ENCODE measurements at places on chromosomes 2 and 18.
A peak's percentile ranks its signal among the peaks of the same experiment; 100 is the strongest.

DNA sequence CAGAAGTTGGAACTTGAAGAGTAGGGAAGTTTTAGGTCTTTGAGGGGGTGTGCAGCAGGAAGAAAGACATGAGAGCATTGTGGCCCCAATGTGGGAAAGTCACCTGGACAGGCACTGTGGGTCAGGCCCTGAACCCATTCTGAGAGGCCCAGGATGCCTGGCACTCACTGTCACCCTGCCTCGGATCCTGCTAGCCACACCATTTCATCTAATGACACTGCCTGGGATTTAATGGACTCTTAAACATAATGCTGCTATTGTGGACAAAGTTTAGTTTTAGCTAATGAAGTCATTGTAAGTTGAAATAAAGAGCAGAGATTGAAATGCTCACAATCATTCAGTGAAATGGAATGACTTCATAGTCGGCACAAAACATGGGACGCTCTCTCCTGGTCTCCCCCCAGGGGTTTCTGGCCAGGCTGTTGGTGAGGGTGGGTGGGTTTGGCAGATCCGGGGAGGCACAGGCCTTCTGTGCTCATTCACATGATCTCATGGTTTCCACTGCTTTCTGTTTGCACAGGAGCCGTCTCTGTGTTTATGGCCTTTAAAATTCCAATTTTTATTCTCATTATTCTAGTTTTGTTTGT, 141.8 kb upstream of the KLHL29 start:
- DNase-seq: no peak

- no peak for DNase-seq
Observed at GRCh38 chr2:155412598-155412997, 714.1 kb downstream of the KCNJ3 start.

- peak; percentile 47 for DNase-seq
Observed at GRCh38 chr2:10412380-10412779, 35.7 kb downstream of the ODC1 start.

GRCh38 chr2:159856760-159857159, 58.8 kb upstream of the CD302 start:
- no peak for DNase-seq

DNA sequence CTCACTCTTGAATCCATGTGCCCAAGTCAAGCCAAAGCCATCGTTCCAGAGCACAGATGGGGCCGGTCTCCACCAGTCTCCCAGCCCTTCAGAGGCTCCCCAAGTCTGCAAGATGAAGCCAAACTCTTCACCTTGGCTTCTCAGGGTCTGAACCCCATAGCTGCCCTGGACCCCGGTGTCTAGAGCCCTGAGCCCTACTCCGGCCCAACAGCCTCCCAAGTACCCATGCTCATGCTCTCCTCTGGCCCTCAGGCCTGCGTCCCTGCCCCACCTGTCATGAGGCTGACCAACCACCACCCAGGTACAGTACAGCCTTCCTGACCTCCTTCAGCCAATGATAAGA, 46.0 kb downstream of the ZNF516 start:
- DNase-seq: no peak

DNA sequence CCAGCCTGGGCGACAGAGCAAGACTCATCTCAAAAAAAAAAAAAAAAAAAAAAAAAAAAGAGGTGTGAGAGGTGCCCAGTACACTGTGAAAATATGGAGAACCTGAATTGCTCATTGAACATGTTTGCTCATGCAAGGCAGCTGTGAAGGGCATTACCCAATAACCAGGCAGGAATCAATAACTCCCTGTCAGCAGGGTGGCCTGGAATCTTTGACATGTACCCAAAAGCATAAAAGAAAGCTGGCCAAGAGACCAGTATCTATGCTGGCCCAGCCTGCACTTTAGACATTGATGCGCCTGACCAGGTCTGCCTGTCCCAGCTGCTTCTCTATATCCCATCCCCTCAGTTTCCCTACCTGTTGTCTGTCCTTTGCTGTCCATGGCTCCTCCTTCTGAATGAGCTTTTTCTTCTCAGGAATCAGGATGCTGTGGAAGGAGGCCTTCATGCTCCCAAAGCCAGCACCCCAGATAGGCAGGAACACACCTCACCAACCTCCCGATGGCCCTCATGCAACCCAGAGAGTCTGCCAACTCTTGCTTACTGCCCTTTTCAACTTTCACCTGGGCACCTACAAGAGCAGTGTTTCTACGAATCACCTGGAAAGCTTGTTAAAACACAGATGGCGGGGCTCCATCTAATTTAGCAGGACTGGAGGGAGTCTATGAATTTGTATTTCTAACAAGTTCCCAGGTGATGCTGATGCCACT, 83.4 kb upstream of the PPP1CB start:
- DNase-seq: no peak

DNA sequence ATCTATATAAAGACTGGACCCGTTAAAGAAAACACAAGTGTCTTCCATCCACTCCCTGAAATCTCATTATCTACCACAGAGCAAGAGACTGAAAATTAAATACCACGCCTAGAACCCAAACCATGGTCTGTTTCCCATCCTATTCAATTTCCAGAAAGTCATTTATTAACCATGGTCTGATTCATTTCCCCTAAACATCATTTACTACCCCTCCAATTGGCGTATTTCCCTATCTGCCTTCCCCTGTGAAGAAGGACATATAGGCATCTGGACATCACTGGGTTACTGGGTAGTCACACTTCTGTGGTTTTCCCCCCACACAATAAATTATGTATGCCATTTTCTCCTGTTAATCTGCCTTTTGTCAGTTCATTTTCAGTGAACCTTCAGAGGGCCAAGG, 30.8 kb downstream of the CCDC93 start:
- DNase-seq: no peak

GRCh38 chr2:75375646-75376582, 176.6 kb upstream of the TACR1 start:
- no peak for DNase-seq

- DNase-seq: no peak
Observed at GRCh38 chr2:144944546-144945220, 424.8 kb upstream of the ZEB2 start.

- DNase-seq: no peak
Observed at GRCh38 chr2:27007416-27008374, 25.1 kb upstream of the TMEM214 start.

DNA sequence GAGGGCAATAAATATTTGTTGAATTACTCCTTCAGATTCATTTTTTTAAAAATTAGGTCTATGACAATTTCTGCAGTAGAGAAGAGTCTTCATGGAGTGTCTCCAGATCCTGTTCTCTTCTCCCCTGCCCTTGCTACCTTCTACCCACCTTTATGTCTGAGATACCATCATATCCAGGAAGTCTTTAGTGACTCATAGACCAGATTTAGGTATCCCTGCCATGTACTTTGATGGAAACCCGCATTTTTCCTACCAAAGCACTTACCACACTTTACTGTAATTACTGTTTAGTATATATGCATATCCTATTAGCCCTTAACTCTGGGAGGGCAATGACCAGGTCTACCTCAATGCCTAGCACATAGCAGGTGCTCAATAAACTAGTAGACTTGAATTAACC, 11.6 kb downstream of the ZNF397 start:
- DNase-seq: no peak

GRCh38 chr2:210443527-210443926, 33.0 kb downstream of the LANCL1 start:
- DNase-seq: no peak

- DNase-seq: peak; percentile 30
Observed at GRCh38 chr18:51235009-51235789, 37.7 kb upstream of the MEX3C start.

DNA sequence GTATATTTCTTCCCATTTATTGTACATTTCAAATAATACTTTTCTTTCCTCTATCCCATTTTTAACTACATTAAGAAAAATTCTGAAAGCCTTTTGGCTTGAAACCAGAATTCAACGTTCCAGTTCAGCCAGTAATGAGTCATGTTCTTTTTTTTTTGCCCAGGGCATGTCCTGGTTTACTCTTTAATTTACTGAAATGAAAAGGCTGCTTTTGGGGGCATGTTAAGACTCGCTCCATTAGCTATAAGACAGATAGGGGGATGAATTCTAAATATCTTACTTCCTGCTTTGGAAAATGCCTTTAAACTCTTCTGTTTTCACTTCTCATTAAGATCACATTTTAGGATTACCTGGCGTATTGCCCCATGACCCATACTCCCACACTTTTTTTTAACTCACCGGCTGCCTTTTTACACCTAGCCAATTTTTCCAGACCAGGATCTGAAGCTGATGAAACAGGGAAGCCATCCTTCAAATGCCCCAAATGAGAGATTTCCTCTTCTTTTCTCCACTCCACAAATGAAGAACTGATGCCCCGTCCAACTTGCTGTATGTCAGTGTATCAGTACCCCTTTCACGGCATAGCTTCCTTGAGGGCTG, 585 bp downstream of the ABCA12 start:
- DNase-seq: no peak

GRCh38 chr2:164745012-164745797, 96.4 kb downstream of the COBLL1 start:
- DNase-seq: no peak

- DNase-seq: no peak
Observed at GRCh38 chr2:39521876-39522517, 84.9 kb upstream of the MAP4K3 start.

DNA sequence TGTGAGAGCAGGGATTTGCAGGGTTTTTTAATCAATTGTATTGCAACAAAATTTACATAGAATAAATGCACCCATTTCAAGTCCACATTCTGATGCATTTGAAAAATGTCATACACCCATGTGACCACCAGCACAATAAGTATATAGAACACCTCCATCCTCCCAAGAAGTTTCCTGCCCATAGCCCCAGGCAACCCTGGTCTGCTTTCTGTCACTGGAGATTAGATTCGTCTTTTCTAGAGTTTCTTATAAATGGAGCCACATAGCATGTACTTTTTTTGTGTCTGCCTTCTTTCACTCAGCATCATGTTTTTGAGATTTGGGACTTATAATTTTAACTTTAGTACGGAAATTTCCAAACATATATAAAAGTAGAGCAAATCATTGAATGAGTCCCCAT, 127.2 kb upstream of the EPAS1 start:
- DNase-seq: no peak

DNA sequence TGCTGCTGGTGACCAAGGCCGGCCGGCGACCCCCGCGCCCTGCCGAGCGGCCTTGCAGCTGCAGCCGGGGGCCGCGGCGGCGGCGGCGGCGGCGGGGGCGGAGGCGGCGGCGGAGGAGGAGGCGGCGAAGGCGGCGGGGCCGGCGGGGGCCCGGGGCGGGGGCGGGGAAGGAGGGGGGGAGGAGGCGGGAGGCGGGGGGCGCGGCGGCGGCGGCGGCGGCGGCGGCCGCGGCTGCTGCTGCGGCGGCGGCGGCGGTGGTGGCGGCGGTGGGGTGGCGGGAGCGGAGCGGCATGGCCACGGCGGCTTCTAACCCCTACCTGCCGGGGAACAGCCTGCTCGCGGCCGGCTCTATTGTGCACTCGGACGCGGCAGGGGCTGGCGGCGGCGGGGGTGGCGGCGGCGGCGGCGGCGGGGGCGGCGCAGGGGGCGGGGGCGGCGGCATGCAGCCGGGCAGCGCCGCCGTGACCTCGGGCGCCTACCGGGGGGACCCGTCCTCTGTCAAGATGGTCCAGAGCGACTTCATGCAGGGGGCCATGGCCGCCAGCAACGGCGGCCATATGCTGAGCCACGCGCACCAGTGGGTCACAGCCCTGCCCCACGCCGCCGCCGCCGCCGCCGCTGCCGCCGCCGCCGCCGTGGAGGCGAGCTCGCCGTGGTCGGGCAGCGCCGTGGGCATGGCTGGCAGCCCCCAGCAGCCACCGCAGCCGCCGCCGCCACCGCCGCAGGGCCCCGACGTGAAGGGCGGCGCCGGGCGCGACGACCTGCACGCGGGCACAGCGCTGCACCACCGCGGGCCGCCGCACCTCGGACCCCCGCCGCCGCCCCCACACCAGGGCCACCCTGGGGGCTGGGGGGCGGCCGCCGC, 1.5 kb downstream of the POU3F3 start:
- no peak for DNase-seq

- no peak for DNase-seq
Observed at GRCh38 chr2:98350411-98350810, 4.2 kb downstream of the CNGA3 start.

- no peak for DNase-seq
Observed at GRCh38 chr2:195912079-195912478, 156.6 kb downstream of the DNAH7 start.

DNA sequence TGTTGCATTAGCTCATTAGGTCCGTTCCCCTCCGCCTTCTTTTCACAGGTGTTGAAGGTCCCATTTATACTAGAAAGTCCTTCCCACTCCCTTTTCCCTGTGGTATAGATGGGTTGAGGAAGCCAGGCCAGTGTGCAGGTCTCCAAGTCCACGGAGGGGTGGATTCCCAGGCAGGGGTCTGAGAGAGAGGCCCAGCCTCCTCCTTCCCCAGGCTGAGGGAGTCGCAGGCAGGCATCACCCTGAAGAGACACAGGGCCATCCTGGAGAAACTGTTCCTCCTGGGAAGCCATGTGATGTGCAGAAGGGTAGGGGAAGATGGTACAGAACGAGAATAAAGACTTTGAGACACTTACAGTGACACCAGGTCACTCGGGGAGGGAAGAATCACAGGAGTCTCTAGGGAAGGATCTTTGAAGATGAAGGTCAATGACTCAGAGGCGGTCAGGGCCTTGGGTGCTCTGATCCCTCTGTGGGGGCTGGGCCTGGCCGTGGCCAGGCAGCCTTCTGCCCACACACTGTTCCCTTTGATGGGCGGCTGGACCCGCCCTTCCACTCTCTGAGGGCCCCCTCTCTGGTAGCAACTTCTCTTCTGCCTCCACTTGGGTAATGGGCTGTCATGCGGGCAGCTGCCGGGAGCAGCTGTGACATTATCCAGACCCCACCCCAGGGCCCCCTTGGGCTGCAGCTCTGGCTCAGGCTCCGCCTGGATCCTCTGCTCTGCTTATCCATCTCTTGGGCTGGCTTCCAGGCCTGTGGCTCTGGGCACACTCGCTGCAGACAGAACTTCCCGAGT, 45.1 kb downstream of the RHOB start:
- peak; percentile 22 for DNase-seq

DNA sequence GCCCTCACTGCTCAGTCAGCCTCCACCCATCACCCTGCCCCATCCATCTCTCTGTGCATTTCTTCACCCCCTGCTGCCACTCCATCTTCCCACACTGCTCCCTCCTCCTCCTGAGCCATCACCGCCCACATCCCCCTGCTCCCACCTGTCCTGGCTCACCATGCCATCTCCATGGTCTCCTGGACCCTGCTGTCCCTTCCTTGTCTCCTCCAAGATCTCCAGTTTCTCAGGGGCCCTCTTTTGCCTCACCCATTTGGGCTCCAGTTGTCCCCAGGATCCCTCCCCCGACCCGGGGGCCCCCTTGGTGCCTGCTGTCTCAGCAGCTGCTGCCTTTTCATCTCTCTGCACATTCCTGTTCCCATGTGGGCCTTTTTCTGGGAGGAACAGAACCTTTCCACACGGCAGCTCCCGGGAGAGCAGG, 10.6 kb downstream of the SPEG start:
- no peak for DNase-seq
